ENCODE measurements at places on chromosomes 12 and 14.

DNA sequence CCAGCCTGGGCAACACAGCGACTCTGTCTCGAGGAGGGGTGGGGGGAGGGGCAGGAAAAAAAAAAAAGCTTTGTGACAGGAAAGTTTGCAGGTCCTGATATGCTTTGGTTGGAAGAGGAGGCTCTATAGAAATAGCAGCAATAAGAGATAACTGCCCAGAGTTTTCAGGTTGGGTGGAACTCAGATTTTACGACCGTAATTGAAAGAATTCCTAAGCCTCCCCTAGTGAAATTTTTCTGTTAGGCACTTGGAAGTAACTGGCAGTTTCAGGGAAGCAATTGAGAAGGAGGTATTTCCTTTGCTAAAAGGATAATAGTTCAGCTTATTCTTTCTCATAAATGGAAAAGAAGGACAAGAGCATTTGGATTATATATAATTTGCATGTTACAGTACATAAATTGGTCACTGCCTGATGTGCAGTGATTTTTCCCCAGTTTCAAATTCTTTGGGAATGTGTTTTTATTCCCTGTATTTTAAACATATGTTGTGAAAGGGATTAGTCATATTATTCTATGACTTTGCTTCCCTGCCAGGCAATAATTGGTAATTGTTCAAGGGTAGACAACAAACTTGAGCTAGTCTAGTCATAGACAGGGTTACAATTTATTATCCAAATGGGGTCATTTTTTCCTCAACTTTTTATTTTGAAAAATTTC lies 452.8 kb downstream of the AEBP2 start:
- no peak for DNase-seq

- no peak for DNase-seq
Measured at GRCh38 chr12:102759466-102759865, 157.6 kb downstream of the PAH start.

- no peak for DNase-seq
Measured at GRCh38 chr12:18939051-18939450, 190.5 kb upstream of the PLEKHA5 start.

GRCh38 chr14:58299401-58300330 lies 1.3 kb downstream of the ARID4A start:
- no peak for DNase-seq

DNA sequence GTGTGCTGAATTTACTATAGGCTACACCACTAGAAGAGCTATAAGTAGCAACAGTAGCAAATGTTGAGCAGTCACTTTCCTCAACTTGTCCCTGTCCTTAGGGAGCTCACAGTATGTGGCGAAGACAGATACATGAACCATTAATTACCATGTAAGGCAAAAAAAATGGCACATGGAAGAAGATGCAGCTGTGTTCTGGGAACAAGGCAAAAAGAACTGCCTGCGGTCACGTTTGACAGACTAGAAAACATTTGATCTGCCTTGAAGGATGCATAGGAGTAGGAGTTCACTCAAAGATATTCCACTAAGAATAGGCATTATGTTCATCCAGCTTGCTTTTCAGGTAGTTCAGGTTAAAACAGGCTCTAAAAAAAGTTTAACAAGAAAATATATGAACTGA lies 46.5 kb upstream of the IFNG-AS1 start:
- DNase-seq, result no peak

DNA sequence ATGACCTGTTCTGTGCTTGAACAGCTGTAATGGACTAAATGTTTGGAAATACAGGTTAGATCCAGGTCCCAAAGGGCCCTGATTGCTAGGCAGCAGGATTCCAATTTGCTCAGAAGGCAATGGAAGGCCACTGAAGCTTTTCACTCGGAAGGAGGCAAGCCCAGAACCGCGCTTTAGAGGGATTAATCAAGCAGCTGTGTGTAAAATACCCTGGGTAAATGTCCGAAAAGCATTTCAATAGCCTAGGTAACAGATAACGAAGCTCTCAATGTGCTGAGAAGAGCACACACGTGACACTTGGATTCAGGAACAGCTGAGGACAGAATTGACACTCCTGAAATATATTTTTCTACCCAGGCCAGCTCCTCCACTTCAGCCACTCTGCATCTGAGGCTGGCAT lies 436.1 kb downstream of the TMEM132D start:
- no peak for DNase-seq

DNA sequence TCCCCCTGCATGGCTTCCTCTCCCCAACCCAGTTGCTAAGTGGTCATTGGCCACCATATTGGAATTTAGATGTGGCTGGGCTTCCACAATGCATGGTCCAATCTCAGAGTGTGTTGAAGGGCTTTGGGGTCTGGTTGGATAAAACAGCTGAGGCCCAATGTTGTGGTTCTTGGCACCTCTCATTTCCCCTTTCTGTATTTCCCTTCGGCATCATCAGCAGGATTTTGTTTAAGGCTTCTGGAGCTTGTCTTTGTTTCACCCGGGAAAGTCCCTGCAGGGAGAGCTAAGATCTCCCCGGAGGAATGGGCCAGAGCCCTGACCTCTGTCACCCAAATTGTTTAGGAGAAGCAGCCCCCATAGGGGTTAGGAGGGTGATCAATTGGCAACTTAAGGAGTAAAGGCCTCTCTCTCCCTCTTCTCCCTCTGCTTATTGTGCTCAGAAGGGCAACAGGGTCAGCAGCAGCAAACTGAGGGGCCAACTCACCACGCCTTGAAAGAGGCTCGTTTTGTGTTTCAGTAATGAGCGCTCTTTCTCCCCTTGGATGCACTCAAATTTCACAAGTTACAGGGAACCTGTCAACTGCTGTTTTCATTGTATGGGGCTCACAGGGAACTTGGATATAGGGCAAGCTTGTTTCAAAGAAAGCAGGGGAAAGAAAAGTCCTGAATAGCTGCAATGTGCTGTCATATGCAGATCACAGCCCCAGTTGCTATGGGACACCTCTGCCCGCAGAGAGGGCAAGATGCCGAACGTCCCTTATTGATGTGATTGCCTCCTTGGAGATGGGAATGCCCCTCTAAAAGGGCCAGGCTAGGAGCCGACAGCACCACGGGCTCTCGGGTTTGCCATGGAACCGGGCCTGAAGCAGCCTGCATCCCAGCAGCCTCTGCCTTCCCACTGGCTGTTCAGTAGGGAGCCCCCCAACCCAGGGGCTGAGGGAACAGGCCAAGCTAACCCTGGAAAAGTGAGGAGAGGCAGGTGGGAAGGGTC lies 223.7 kb downstream of the ZFP36L1 start:
- no peak for DNase-seq

GRCh38 chr12:65266408-65266807 lies 12.1 kb upstream of the MSRB3 start:
- DNase-seq, result no peak

DNA sequence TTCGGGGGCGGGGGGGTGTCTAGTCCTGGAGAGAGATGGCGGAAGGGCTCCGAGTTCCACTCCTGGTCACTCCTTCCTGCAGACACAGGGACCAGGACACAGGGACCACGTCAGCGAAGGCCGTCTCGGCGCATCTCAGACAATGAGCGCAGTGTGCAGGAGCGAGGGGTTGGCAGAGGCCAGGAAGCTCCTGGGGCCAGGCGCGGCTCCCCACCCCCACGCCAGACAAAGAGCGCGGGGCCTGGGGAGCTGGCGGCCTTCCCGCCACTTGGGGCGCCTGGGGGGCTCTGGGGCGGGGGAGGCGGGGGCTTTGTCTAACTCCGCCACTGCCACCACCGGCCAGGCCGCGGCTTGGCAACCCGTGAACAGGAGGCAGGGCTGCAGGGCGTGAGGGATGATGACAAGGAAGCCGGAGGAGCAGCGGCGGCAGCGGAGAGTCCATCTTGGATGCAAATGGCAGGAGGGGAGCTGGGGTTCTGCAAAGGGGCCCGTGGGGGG lies 2.2 kb downstream of the CDK2AP1 start:
- no peak for DNase-seq

GRCh38 chr12:67853204-67853603 lies 136.0 kb upstream of the IFNG-AS1 start:
- DNase-seq, result no peak

- DNase-seq, result no peak
Measured at GRCh38 chr12:76216585-76217472, 131.4 kb downstream of the BBS10 start.

GRCh38 chr12:53518381-53518780 lies 11.1 kb upstream of the NPFF start:
- no peak for DNase-seq

DNA sequence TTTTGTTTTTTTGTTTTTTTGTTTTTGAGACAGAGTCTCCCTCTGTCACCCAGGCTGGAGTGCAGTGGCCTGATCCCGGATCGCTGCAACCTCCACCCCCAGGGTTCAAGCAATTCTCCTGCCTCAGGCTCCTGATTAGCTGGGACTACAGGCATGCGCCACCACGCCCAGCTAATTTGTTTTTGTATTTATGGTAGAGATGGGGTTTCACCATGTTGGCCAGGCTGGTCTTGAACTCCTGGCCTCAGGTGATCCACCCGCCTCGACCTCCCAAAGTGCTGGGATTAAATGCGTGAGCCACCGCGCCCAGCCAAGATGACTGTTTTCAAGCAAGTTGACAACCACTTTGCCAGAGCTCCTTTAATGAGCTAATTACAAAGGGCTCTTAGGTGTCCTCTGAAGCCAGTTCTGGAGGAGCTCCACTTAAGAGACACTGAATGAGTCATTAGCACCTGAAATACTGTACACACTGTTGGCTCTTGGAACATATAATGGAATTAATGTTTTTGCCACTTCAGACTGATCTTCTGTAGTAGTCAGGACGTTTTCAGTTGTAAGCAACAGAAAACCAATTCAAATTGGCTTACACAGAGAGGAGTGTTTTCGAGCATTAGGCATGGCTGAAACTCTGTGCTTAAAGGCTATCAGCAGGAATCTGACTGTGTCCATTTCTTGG lies 55.4 kb upstream of the MED13L start:
- DNase-seq, result no peak

- no peak for DNase-seq
Measured at GRCh38 chr12:130764073-130764472, 48.0 kb upstream of the RIMBP2 start.

DNA sequence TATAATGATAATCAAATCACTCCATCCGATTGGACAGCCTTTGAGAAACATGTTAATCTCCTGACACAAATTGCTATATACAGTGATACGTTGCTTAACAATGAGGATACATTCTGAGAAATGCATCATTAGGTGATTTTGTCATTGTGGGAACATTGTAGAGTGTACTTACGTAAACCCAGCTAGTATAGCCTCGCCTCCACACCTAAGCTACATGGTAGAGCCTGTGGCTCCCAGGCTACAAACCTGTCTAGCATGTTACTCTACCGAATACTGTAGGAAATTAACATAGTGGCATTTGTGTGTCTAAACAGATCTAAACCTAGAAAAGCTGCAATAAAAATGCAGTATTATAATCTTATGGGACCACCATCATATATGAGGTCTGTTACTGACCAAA lies 128.6 kb upstream of the PWP1 start:
- no peak for DNase-seq
